ENCODE measurements at places on chromosomes 16 and 17.

DNA sequence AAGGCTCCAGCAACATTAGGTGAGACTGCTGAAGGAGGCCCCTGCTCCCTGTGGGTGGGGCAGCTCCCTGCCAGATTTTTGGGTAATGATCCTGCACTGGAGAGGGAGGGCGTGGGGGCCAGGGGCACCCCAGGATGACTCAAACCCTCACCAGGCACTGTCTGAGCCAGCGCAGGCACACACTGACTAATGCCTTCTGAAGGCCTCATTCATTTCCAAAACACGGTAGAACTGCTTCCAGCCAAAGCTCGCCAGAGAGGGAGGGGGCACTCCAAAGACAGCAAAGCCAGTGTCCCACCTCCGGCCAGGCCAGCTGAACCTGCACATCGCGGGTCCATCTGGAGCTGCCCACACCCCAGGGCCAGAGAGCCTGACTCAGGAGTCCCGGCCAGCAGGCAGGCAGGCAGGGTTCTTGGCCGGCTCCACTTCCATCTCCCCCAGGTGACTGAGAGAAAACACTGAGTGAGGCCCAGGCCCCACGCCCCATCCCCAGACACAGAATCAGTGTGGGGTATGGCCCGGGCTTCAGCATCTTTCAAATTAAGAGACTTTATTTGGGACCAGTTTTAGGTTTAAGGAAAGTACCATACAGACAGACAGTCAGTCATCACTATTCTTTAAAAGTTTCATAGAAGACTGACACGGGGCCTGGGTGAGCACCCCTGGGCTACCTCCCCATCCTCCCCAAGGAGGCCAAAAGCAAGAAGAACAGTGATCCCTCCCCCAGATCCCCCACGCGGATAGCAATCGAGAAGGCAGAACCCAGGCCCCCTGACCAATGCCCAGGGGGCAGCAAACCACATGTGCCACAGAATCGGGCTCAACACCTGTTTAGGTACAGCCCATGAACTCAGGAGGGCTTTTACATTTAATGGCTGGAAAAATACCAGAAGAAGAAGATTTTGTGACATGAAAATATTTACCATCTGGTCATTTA is 2.3 kb downstream of the PIEZO1 start:
- no peak for DNase-seq

DNA sequence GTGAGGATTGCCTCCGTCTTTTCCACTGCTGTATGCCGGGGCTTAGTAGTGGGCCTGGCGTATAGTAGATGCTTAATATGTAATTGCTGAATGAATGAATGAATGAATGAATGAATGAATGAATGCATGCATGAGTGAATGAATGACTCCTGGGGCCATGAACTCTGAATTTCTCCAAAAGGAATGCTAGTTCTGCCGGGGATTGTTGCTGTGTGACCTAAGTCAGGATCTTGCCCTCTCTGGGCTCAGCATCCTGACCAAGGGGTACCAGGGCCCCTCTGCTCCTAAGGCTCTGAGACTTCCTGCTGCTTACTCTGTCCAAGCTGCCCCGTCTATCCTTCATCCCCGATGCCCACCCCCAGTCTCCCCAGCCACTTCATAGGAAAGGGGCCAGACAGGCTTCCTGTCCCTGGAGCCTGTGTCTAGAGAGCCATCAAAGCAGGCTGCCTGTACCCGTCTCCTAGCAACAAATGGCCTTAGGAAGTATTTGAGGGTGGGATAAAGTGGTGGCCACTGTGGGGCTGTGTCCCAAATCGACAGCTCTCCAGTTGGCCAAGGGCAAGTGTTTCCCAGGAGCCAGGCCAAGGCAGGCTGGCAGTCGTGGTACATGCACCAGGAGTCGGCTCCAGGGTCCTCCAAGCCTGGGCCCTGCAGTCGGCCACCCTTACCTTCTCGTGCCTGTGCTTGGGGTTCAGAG is 11.6 kb upstream of the MPRIP start:
- no peak for DNase-seq

DNA sequence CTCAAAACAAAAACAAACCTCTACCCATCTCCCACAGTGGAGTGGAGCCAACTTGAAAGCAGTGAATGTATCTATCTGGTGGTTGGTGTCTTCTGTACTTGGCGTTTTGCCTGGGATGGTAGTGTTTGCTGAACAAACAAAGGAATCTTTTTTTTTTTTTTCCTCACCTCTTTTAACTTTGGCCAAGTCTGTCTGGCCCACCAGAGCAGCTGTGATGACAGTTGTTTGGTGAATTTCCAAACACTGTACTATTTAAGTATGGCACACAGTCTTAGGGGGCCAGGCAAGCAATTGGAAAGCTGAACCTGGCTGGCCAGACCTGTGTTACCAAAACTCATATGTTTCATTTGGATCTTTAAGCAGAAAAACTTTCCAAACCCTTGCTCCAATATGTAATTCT is 101.8 kb upstream of the CDH13 start:
- no peak for DNase-seq

GRCh38 chr16:58634265-58634802 is 4.7 kb upstream of the CNOT1 start:
- DNase-seq: no peak

DNA sequence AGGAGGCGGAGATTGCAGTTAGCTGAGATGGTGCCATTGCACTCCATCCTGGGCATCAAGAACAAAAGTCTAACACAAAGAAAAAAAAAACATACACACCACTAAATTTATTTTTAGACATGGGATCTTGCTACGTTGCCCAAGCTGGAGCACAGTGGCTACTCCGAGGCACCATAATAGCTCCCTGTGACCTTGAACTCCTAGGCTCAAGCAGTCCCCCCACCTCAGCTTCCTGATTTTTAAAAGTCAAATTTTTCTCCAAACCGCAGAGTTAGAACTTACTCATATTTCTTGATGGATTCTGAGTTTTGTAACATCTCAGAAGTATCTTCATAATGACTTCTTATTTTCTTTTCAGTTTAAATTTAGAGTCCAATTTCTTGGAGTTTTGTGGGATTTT is 3.4 kb downstream of the CMTM4 start:
- no peak for DNase-seq

DNA sequence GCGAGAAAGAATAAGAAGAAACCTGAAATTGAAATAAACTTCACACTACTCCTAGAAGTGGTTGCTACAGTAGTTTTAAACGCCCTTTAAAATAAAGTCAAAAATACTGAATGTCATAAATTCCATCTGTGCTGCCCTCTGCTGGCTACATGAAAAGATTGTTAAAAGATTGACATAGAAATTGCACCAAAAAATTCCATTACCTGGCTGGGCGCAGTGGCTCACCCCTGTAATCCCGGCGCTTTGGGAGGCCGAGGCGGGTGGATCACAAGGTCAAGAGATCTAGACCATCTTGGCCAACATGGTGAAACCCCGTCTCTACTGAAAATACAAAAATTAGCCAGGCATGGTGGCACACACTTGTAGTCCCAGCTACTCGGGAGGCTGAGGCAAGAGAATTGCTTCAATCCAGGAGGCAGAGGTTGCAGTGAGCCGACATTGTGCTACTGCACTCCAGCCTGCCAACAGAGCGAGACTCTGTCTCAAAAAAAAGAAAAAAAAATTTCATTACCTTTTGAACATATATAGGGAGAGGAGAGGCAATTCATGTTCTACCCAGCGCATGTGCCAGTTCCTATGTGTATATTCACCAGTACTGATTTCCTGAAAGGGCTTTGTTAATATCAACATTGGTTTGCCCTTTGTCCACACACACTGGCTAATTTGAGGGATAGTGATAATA is 36.5 kb downstream of the CYTH1 start:
- DNase-seq: no peak

DNA sequence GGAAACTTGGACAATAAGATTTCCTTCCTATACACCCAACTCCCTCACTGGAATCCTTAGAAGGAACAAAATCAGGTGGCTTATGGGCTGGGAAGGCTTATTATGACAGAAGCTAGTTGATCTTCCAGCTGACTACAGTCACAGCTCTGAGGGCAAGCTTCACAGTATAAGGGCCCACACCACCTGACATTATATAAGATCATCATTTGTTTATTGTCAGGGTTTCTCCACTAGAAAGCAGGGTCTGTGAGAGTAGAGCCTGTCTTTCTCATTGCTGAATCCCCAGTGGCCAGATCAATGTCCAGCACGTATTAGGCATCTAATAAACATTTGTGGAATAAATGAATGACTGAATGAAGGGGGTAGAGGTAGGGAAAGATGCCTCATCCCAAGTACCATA is 57.8 kb upstream of the PHOSPHO1 start:
- no peak for DNase-seq

- DNase-seq: no peak
Observed at GRCh38 chr17:2106308-2106955, 51.5 kb downstream of the HIC1 start.

DNA sequence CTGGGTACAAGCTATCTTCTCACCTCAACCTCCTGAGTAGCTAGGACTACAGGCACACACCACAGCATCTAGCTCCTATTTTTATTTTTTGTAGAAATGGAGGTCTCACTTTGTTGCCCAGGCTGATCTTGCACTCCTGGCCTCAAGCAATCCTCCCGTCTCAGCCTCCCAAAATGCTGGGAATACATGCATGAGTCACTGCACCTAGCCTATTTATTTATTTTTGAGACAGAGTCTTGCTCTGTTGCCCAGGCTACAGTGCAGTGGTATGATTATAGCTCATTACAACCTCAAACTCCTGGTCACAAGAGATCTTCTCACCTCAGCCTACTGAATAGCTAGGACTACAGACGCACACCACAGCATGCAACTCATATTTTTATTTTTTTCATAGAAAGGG is 40.1 kb upstream of the RGS9 start:
- DNase-seq: no peak

- no peak for DNase-seq
Observed at GRCh38 chr16:48121276-48121675, 34.5 kb downstream of the ABCC12 start.

DNA sequence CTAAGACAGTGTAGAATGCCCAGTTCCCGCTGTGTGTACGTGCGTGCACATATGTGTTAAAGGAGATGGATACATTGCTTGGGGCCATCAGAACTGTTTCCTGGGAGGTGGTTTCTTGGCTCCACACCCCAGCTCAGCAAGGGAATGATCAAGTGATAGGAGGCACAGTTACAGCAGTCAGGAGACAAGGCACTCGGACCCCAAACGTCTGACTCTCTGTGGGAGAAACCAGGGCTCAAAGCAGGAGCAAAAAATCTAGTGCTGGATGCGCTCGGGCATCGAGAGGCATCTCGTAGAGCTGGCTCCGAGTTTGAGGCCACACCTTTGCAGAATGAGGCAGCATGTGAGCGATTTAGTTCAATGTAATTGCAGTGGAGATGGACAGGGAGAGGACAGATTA is 71.9 kb downstream of the RBBP6 start:
- no peak for DNase-seq

DNA sequence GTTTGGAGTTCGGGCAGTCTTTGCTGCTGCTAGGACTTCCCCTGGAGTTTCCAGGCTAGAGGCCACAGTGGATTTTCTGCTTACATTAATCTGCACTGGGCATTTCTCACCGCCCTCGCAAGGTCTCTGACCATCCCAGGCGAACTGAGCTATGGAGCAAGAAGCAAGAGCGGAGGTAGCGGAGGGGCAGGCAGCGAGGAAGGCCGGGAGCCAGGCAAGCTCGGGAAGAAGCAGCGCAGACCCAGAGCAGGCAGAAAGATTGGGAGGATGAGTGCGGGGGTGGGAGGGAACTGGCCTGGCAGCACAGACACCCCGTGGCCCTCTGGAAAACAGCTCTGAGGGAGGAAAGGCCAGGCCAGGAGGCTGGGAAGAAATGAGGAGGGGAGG is 3.8 kb downstream of the COTL1 start:
- no peak for DNase-seq

GRCh38 chr16:49980166-49980565 is 44.9 kb upstream of the CNEP1R1 start:
- no peak for DNase-seq

- no peak for DNase-seq
Observed at GRCh38 chr17:8212312-8213180, 2.2 kb upstream of the AURKB start.

- DNase-seq: no peak
Observed at GRCh38 chr16:19707569-19708295, 10.3 kb downstream of the KNOP1 start.

DNA sequence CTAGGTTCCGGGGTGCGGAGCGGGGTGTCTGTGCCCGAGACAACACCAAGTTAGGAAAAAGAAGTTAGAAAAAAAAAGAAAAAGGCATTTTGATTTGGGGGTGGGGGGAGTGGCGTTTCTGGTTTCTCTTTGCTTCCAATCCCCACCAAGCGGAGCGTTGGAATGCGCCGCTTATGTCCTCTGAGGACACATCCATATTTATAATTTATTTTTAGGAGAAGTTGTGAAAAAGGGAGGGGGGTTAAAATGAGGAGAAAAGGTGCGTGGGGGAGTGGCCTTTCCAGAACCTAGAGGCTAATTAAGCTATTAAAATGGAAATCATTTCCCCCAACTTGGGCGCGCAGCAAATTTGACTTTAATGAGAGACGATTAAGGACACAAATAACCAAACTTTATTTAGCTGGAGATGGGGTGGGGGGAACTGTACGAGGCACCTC is 232.1 kb downstream of the MRTFB start:
- no peak for DNase-seq

- peak; percentile 23 for DNase-seq
Observed at GRCh38 chr17:68089881-68090280, 54.3 kb downstream of the KPNA2 start.

DNA sequence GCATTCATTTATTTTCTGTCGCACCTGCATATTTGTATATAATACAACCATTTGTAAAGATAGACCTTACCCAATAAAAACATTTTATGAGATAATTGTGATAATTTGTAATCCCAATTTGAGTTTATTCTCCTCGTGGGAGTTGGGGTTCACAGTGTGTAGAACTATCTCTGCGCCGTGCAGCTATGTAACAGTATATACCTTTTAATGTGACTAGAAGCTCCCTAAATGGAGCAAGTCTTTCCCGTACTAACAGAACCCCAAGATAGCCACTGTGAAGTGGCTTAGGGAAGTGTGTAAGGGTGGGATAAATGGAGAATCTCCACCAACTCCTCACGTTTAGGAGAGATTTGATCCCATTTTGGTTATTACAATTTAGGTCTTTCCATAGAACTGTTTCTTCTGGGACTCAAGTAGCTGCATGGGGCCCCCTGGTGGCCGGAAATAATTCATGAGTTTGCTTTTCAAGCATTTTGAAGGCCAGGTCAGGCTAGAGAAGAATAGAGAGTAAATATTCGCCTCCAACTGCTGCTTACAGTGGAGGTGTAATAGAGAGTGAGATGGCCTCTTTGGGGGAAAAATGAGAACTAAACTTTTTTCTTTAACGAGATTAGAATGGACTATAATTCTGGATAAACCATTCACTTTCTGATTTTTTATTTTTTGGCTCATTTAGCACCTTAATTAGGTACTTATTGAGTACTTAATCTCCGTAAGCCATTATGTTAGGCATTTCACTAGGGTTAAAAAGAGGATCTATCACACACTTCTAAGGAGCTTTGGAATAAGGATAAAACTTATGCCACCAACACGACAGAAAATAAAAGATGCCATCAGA is 4.5 kb downstream of the TMEM100 start:
- DNase-seq: peak; percentile 33

- DNase-seq: no peak
Observed at GRCh38 chr17:66248285-66248684, 19.1 kb upstream of the APOH start.

- no peak for DNase-seq
Observed at GRCh38 chr17:45786349-45786748, 2.2 kb downstream of the CRHR1 start.

GRCh38 chr16:89395150-89396142 is 94.9 kb downstream of the ANKRD11 start:
- DNase-seq: peak; percentile 74

All from iPS-NIHi11 (cell line).